ENCODE measurements at places on chromosomes 12 and 14. TPM values are rescaled to one million over a fixed set of nuclear protein-coding genes. Genes with fewer than 3 reads are reported as not detected.

DNA sequence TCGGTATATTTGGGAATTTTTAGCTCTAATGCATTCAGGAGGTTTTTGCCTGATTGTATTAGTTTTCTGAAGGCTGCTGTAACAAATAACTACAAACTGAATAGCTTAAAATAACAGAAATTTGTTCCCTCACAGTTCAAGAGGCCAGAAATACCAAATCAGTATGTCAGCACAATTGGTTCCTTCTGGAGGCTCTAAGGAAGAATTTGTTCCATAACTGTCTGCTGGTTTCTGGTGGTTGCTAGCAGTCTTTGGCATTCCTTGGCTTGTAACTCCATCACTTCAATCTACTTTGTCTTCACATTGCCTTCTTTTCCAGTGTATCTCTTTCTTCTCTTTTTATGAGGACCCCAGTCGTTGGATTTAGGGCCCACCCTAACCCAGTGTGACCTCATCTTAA, 21.3 kb downstream of the TMTC3 start:
- no peak for DNase-seq

DNA sequence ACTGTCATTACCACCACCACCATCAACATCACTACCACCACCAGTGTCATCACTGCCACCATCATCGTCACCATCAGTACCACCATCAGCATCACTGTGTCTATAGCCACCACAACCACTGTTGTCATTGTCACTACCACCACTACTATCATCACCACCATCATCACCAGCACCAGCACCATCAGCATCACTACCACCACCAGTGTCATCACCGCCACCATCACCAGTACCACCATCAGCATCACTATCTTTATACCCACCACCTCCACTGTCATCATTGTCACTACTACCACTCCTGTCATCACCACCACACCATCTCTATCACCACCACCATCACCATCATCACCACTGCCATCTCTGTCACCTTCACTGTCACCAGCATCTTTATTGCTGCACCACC, 60.6 kb downstream of the BEGAIN start:
- DNase-seq = peak; percentile 4

DNA sequence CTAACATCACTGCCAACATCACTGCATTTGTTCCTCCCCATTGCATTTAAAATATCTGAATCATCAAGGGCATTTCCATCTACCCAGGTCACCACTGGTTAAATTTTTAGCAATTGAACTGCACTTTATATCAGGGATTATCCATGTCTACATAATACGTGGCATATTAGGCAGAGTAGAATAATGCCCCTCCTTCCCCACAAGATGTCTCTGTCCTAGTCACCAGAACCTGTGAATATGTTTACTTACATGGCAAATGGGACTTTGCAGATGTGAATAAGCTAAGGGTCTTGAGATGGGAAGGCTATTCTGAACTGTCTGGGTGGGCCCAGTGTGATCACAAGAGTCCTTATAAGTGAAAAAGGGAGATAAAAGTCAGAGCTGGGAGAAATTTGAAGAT, 181.7 kb upstream of the ARID2 start:
- no peak for DNase-seq

DNA sequence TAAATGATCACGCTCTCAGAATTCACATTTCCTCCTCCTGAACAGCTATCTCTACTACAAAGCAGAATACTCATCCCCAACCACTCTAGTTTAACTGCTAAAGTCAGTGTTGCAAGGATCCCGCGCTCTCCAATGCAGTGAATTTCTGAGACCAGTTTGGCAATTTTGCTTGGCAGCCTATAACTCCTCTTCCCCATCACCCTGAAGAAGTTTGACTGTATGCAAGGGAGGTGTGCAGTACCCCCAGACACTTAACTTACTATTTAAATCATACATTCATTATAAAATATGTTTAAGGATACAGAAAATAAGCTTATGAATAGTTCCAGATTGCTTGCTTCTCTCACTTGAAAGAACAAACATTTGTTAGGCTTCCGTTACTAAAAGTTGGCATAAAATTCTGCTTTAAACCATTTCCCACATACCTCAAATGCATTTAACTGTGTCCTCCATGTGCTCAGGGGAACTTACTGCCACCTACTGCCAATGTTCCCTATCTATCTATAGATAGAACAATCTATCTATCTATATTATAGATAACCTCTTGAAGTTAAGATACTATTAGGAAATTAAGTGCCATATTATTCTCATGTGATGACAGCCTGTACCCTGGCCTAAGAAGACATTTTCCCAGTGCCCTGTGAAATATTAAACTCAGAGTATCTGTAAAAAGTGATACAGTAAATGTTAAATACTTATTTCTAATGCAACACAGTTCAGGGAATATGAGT, 2.4 kb downstream of the LGR5 start:
- no peak for DNase-seq

GRCh38 chr12:106564678-106565329, 18.0 kb upstream of the RFX4 start:
- DNase-seq = no peak

GRCh38 chr14:87386524-87386923, 606.5 kb downstream of the GALC start:
- DNase-seq = no peak

GRCh38 chr12:127389923-127390322, 877.0 kb upstream of the TMEM132C start:
- DNase-seq = peak; percentile 77

The BCL2L14 gene
- 4.9 TPM for polyA plus RNA-seq

The SYT1 gene
- polyA plus RNA-seq = 1.4 TPM

Data from hepatocyte (in vitro differentiated cells).